ENCODE measurements at places on chromosomes 16 and 17. TPM values are rescaled to one million over a fixed set of nuclear protein-coding genes. Genes with fewer than 3 reads are reported as not detected.

RNF227 gene
- 6.5 TPM for total RNA-seq

BHLHA9 gene
- not detected for total RNA-seq

KRTAP16-1 gene
- not detected for total RNA-seq

SRCIN1 gene
- total RNA-seq: 3.4 TPM

KRT15 gene
- 0.41 TPM for total RNA-seq

ITFG1 gene
- total RNA-seq: 85.6 TPM

CASKIN1 gene
- total RNA-seq: not detected

SRL gene
- total RNA-seq: 10.1 TPM

TRIM47 gene
- 6.8 TPM for total RNA-seq

Data from uterus (tissue), 4 donors.